ENCODE measurements at places on chromosomes 13 and 19. TPM values are rescaled to one million over a fixed set of nuclear protein-coding genes. Genes with fewer than 3 reads are reported as not detected.
A peak's percentile ranks its signal among the peaks of the same experiment; 100 is the strongest.

- peak; percentile 96 for DNase-seq
These were observed 52.0 kb downstream of the NWD1 start for GRCh38 chr19:16771618-16772017.

ZNF560 gene
- polyA plus RNA-seq: not detected

DNA sequence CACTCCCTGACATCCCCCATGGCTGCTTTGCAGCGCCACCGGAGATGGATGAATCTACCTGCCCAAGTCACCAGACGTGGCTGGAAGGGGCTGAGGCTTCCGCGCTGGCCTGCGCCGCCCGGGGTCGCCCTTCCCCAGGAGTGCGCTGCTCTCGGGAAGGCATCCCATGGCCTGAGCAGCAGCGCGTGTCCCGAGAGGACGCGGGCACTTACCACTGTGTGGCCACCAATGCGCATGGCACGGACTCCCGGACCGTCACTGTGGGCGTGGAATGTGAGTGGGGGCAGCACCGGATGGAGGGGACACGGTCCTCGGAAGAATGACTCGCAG lies 4.6 kb downstream of the ICAM5 start:
- DNase-seq: no peak

DNA sequence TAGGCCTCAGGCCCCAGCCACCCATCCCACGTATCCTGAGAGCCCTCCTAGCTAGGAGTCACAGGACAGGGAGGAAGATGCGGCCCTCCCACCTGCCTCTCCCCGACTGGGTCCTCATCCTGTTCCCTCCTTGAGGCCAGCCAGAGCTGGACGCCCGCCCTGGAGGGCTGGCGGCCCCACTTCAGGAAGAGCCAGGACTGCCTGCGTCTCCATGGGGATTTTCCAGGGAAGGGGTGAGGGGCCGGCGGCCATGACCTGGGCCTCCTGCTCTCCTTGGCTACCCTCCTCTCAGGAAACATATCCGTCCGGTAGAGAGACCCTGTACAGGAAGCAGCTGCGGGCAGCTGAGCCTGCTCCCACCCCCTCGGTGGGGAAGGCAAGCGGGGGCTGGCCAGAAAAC lies 11.3 kb upstream of the PRKD2 start:
- DNase-seq: no peak

- no peak for DNase-seq
These were observed 23.5 kb downstream of the SLC25A15 start for GRCh38 chr13:40812724-40813445.

GRCh38 chr19:1645299-1645698 lies 7.1 kb downstream of the TCF3 start:
- DNase-seq: no peak

KIR2DL1 gene
- not detected for polyA plus RNA-seq

GRCh38 chr19:21569494-21569865 lies 64.1 kb downstream of the ZNF429 start:
- peak; percentile 41 for DNase-seq

GRCh38 chr19:46081928-46082727 lies 41.3 kb upstream of the IGFL4 start:
- DNase-seq: peak; percentile 28

- DNase-seq: no peak
These were observed 801.1 kb downstream of the SLITRK5 start for GRCh38 chr13:88472316-88472715.

CCNE1 gene
- polyA plus RNA-seq: 21.1 TPM

DOCK6 gene
- 9.1 TPM for polyA plus RNA-seq

DNA sequence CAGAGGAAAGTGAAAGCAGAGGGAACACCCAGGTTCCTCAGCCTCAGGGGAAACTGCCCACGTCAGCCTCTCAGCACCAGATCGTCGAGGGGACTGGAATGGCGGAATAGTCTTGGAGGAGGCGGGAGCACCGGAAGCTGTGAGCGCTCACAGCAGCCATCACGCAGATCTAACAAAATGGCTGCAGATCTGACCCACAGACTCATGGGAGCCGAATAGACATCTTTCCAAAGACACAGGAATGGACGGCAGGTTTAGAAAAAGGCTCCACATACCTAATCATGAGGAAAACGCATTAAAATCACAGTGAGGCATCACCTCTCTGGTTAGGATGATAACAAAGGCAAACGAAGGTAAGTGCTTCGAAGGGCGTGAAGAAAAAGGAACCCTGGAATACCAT lies 11.8 kb upstream of the LILRA2 start:
- DNase-seq: no peak

GRCh38 chr13:91200486-91200885 lies 147.0 kb upstream of the MIR17HG start:
- no peak for DNase-seq

DNA sequence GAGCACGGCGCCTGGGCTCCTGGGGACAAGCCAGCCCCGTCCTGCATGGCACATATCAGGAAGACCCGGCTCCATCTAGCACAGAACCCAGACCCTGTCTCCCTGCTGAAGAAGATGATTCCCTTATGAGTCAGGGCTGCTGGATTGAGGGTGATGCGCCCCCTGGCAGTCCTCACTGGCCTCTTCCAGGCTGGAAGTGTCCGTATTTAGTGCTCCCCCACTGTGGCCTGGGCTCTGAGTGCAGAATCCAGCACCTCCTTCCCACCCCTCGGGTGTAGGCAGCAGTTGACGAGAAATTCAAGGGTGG lies 14.9 kb downstream of the COMP start:
- DNase-seq: no peak

DNA sequence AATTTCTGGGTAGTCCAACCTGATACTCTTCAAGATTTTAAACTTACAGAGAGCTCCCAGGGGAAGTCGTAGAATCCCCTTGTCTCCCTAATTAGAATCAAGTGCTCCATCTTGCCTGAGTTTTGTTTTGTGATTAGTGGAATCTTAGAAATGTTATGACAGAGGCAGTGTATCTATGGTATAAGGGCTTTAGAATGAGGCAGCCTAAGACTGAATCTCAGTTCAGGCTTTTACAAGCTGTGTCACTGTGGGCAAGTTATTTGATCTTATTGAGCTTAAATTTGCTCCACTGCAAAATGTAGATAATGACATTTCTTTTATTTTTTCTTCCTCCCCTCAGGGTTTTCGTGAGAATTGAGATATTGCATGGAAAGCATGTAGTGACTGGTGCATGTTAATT lies 215.5 kb downstream of the POSTN start:
- DNase-seq: no peak

- no peak for DNase-seq
These were observed 2.5 kb downstream of the MAP1S start for GRCh38 chr19:17721821-17722220.

GRCh38 chr13:112062571-112063570 lies 4.1 kb upstream of the SOX1 start:
- DNase-seq: peak; percentile 86

- peak; percentile 43 for DNase-seq
These were observed 557 bp downstream of the PSPC1 start for GRCh38 chr13:19782049-19782726.

FAM216B gene
- not detected for polyA plus RNA-seq

DNA sequence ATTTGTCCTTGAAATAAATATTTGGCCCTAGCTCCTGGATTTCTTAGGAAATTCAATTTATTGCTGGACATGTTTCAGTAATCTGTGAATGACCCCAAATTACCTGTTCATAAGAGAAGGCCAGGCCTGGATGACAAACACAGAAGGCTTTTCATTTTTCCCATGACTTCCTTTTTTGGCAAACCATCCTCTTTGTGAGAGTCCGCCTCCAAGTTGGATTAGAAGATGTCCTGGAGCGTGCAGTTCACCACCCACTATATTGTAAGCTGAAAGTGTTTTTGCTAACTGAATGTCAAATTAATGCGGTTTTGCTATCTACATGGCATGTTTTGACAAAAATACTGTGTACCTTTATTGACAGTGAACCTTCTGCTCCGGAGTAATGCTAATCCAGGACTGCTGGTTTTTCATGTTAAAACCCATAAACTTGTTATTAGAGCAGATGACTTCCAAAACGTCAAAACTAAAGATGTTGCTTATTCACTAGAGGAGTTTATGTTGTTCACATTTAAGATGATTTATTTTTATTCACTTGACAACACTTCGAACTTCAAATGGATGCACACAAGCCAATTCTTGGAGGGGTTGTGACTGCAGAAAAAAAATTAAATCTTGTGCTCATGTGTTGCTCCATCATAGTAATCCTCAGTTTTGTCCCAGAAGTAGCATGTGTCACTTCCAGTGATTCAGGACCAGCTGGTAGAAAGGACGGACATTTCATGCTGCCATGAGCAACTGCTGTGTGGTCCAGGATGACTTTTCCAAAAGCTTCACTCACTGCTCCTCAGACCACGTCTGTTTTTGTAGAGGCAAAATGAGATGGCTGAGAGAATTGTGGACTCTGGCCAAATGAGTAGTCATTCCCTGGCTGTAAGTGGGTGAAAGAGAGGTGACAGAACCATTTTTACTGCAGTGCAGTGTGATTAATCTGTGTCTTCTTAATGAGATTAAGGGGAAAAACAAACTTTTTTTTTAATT lies 71.0 kb downstream of the ITGBL1 start:
- no peak for DNase-seq

DNA sequence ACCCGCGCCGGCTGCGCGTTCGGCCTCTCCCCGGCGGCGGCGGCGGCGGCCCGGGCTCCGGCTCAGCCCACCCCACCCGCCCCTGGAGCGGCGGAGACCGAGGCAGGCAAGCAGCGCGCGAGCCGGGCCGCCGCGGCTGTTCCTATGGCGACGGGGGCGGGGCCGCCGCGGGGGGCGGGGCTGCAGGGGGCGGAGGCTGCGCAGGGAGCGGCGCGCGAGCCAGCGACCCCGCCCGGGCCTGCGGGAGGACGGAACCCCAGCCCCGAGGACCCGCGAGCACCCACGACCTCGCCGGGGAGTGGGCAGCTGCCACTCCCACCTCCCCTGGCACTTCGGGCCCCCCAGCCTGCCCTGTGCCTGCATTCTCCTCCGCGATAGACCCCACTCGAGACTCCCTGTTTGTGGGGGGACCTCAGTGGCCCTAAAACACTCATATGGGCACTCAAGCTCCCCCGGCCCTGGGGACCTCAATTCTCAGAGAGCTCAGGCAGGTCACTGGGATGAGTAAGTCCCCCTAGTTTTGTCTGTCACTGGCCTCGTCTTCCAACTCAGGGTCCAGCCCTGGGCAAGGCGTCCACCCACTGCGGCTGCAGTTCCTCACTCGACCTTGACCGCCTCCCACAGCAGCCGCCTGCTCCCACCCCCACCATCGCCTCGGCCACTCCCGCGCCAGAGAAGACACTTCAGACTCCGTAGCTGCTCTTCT lies at the start of gene CTXN1:
Gene CTXN1 (minus strand): TSS at position 115 of the 706 bp plus-strand sequence. CDS start 597 bp downstream, outside the sequence.
- peak; percentile 90 for DNase-seq

DNA sequence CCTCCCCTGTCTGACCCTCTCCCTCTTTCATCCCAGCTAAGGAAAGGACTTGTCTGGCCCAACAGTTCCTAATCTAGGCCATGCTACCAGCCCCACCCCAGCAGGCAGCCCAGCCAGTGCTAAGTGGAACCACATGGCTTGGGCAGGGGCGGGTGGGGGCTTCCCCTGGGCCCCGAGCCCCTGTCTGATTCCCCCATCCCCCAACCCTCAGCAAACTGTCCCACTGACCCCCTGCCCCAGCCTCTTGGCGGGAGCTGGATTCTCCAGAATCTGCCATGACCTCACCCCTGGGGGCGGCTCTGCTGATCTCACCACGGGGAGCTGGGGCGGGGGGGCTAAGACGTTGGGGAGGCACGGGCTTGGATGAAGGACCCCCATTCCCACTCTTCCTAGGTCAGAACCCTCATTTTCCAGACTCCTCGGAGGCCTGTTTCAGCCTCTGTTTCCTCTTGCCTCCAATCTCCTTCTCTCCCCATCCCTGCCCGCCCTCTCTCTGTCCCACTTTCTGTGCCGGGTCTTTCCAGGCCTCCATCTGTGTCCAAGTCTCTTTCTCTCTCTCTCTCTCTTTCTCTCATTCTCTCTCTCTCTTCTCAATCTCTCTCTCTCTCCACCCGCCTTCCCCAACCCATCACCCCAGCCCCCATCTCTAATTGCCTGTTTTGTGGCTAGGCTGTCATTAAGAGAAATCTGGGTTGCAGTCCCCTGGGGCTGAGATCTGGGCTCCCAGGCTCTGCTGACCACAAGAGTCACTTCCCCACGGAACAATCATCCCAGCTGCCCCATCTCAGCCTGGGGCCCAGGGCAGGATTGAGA lies 2.7 kb downstream of the COL5A3 start:
- DNase-seq: no peak

DNA sequence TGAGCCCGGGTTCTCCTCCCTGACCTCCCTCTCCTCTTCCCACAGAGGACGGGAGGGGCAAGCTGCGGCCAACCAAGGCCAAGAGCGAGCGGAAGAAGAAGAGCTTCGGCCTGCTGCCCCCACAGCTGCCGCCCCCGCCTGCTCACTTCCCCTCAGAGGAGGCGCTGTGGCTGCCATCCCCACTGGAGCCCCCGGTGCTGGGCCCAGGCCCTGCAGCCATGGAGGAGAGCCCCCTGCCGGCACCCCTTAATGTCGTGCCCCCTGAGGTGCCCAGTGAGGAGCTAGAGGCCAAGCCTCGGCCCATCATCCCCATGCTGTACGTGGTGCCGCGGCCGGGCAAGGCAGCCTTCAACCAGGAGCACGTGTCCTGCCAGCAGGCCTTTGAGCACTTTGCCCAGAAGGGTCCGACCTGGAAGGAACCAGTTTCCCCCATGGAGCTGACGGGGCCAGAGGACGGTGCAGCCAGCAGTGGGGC lies 162.2 kb downstream of the KDM4B start:
- no peak for DNase-seq

- DNase-seq: no peak
These were observed 21.2 kb upstream of the DOCK9 start for GRCh38 chr13:98998831-98999638.

FKBP8 gene
- 673 TPM for polyA plus RNA-seq
